ENCODE measurements at places on chromosomes 6 and 20. TPM values are rescaled to one million over a fixed set of nuclear protein-coding genes. Genes with fewer than 3 reads are reported as not detected.
A peak's percentile ranks its signal among the peaks of the same experiment; 100 is the strongest.

GRCh38 chr20:57594092-57594951 lies 25.9 kb downstream of the ZBP1 start:
- DNase-seq: peak; percentile 37

The PLCB1 gene
- 6.8 TPM for total RNA-seq

The FAM83D gene
- total RNA-seq: 74.0 TPM

The REM1 gene
- total RNA-seq: not detected

The PNPLA1 gene
- total RNA-seq: 0.26 TPM

DNA sequence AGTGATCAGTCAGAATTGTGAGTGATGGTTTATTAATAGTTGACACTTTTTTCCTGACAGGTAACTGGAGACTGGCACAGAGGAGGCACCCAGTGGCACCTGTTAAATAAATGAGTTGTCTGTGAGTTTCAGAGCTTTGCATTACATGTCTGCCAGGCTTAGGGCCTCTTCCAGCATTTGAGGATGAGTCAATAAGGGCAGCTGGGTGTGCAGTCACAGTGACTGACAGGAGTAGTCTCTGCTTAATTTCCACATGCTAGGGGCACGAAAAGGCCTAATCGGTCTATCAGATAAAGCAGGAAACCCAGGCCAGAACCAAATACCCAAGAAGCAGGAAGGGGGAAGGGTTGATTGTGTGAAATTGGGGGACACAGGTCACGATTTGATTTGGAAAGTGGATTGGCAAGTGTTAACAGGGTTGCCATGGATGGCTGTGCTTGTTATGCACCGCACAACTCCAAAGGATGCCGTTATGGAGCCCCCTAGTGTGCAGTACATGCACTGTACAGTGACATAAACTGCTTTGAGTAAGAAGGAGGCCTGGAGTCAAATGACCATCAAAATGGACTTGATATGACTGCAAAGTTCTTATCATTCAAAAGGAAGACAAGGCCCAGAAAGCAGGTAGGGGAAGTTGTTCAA lies 111.9 kb upstream of the GGTLC1 start:
- peak; percentile 74 for DNase-seq

- no peak for DNase-seq
These were observed 83.0 kb downstream of the MAP3K4 start for GRCh38 chr6:161074496-161075121.

The TOP1 gene
- 108 TPM for total RNA-seq

DNA sequence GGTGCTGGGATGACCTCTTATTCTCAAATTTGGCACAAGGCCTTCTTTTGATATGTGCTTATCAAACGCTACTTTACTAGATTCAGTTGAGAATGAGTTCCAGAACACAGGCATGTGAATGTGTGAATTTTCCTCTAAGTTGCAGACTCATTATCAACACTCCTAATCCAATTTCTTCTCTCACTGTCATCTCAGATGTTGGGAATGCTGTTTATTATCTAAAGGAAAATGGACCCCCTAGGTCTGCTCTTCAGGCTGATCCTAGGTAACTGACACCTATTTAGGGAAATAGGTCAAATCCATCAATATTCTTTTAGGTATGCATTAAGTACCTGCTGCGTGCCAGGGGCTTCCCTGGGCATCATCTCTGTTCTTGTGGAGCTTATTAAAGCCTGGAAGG lies 215.0 kb upstream of the NOX3 start:
- no peak for DNase-seq

DNA sequence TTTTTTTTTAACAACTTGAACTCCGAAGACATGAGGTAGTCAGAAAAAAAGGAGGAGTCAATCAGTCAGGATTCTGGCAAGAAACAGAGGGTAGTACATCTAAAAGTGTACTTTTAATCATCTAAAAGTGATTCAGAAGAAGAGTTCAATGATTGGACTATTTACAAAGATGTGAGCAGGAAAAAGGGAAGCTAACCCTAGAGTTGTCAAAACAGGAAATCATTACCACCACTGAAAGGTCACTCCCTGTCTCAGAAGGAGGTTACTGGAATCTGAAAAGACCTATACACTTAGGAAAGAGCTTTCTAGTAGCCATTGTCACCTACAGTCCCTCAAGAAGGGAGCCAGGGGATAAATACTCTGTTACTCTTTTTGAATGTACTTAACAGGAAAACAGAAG lies 16.7 kb upstream of the LMBRD1 start:
- DNase-seq: no peak

DNA sequence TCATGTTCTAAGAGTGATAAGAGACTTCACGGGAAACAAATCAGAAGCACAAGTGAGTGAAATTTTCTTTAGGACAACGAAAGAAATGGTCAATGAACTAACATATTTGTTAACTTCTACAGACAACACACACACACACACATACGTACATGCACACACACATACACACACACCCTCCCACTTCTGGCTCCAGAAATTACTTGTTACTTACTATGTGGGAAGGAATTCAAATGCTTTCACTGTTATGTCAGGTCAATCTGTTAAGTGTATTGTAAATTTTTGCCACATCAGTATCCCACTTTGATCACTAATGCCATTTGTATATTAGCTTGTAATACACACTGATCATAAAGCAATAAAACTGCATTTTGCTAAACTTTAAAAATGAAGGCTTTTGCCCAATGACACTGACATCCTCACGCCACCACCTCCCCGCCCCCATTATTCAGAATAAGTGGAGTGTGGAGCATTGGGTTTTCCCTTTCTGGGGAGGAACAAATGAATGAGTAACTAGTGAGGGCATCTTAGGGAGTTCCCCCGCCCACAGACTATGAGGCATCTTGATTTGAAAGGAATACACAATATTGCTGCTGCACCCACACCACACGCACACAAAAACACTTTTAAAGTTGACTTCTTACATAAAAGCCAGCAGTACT lies 76.2 kb downstream of the ATXN1 start:
- no peak for DNase-seq

GRCh38 chr6:94269256-94269655 lies 849.9 kb upstream of the EPHA7 start:
- peak; percentile 45 for DNase-seq

The SMLR1 gene
- not detected for total RNA-seq

GRCh38 chr20:59573837-59574236 lies 30.5 kb upstream of the PHACTR3 start:
- DNase-seq: no peak

- DNase-seq: no peak
These were observed 63.7 kb downstream of the POPDC3 start for GRCh38 chr6:105116150-105116549.

DNA sequence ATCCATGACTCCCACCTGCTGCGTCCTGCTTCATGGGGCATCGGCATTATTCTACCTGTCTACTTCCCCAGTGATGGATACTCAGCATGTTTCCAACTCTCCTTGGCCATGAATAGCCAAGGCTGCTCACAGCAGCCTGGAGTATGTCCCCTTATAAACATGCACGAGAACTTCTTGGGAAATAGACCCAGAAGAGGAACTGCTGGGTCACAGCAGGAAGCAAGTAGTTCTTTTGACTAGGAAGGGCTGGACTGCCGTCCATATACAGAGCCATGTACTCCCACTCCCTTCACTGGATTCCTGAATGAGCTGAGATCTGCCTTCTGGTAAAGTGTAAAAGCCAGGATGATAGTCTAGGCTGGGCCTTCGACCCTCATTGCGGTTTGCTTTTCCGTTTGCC lies 106.3 kb upstream of the KCNK16 start:
- no peak for DNase-seq

GRCh38 chr6:163457637-163458561 lies 43.4 kb downstream of the QKI start:
- no peak for DNase-seq

The ADGRF5 gene
- total RNA-seq: 0.31 TPM

- no peak for DNase-seq
These were observed 18.0 kb upstream of the HLA-A start for GRCh38 chr6:29924287-29924686.

The FOXS1 gene
- total RNA-seq: not detected

GRCh38 chr6:42514745-42515144 lies 49.1 kb upstream of the UBR2 start:
- no peak for DNase-seq

DNA sequence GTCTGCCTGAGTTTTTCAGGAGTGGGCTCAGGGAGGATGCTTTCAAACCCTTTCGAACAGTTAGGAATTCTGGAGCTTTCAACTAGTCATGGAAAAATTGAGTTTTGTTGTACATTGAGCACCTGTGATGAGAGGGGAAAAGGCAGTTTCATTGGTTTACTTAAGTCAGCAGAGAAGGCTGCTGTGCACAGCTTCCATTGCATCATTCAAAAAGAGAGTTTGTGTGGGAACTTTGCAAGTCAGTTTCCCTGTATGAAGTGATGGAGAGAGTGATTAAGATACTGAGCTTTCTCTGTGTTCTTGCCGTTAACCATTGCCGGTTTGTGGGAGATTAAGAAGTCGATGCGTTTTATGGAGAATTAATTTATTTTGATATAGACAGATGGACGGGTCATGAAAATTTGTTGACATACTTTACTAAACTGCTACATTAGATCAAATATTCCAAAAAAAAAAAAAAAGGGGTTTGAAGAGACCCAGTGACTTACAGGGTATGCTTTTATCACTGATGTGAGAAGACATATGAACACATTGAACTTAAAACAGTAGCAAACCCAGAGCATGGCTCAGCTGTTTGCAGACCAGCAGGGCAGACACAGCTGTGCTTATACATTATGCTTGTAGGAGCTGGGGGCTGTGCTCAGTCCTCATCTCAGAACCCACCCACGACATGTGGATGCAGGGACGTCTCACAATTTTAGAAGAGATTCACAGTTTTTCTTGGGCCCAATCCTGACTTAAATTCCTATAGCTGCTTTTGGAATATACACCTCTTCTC lies 234.1 kb downstream of the SOX4 start:
- no peak for DNase-seq

The BHLHE23 gene
- not detected for total RNA-seq

DNA sequence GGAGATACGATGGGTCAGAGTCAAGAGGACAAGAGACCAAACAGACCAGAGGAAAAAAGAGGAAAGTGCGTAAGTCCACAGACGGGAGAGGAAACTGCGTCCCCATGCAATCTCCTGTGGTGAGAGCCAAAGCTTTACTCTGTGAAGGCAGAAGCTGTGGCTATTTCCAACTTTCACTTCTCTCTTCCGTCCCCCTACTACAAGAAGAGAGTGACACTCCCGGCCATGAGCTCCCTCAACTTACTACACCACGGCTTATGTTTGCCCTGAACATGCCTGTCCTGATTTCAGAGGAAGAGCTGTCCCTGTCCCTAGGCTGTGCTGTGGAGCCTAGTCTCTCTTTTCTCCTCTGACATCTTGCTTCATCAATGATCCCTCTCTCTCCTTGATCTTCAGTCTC lies 11.5 kb upstream of the SSR1 start:
- DNase-seq: no peak

DNA sequence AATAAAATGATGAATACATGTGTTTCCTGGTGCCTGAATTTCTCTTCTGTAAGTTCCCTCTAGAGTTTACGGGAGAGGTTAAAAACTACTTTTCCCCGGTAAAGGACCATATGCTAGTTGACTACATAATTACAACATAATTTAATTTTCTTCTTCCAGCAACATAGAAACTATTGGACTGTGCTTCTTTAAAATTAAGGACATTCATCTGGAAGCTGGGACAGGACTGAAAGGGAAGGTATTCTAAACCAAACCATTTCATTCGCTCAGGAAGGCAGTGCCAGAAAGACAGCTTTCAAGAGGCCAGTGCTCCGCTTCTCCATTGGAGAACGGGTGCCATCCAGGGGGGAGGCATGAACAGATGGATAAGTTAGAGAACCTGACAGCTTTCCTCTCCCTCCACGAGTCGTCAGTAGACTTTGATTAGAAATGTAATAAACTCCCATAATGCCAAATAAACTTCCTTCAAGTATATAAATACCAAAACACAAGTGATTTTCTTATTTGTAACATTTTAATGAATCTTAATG lies 458.0 kb upstream of the SOX4 start:
- DNase-seq: no peak

The MARCKS gene
- 110 TPM for total RNA-seq

The COL11A2 gene
- 1.9 TPM for total RNA-seq

The KCNK5 gene
- 0.09 TPM for total RNA-seq

DNA sequence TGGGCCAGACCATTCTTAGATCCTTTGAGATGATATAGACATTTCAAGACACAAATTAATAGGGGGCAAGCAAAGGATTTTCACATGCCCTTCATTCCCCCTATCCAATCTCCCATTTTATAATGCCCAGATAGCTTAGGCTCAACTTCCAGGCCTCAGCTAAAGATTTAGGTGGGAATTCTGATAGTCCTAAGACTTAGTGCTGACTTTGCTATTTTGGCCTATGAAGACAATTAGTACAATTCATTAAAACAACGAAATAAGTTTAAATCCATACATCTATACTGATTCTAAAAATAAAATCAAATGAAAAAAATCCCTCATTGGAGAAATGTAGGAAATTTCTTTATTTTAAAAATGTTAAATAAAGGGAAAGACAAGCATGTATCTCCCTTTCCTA lies 259.5 kb downstream of the CBLN4 start:
- DNase-seq: no peak

The CST1 gene
- total RNA-seq: not detected

- no peak for DNase-seq
These were observed 184.5 kb upstream of the SLC24A3 start for GRCh38 chr20:19027971-19028370.

DNA sequence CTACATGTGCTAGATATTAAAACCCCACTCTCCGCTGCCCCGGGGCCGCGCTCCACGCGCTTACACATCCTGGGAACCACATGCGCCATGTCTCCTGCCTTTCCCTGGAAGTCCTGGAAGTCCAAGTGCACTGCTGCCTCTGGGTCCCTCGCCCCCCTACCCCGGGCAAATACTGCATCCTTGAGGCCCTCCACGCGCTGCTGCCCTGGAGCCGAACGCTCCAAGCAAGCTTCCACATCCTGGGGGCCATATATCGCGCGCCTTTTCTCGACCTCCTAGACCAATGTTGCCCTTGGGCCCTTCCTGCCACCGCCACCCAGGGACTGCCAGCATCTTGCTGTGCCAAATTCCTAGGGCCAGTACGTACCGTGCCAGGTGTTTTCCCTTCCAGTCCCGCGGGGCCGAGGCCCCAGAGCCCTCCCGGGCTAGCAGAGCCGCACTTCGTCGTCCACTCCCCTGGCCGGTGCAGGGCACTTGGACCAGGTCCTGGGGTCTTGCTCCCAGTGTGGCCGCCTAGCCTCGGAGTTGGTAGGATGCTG lies 779 bp upstream of the KCNG1 start:
- no peak for DNase-seq

DNA sequence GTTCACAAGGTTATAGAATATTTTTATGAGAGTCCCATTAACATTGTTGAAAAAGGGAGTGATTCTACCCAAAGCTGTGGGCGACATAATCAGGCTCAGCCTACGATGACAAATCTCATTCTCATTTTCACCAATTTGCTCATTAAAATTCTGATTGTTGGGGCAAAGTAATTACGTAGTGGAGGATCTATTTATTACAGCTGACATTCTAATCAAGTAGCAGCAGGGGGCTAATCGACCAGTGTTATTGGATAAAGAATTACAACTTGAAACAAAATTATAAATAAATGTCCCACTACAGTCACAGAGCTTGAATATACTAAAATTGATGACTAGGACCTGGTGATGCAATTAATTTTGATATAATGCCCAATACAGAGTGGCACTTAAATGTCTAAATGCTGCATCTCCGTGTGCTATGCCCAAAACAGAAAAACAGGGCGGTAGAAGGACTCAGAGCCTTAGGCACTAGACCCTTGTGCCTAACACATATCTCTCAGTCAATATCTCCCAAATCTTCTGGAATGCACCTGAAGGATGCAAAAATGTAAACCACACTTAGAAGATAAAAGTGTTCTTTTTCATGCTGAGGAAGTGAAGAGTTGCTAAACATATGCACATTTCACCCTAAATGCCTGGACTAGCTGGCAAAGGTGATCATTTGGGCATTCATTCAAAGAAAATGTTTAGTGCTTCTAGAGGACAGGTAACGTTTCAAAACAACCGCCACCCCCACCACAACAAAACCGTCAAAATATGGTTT lies 88.3 kb downstream of the CD24 start:
- DNase-seq: no peak

Measured in A673 (cell line).